ENCODE measurements at places on chromosomes 5 and 9.

DNA sequence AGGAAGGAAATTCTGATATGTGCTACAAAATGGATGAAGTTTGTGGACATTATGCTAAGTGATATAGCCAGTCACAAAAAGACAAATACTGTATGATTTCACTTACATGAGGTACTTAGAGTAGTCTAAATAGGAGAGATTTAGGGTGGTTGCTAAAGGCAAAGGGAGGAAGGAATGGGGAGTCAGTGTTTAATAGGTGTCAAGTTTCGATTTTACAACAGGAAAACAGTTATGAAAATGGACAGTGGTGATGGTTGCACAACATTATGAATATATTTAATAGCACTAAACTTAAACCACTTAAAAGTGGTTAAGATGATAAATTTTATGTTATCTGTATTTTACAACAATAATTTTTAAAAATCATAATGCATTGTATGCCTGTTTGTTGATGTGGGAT, 40.4 kb upstream of the ECM2 start:
- DNase-seq, result no peak

- DNase-seq, result no peak
Observed at GRCh38 chr5:27532305-27532704, 493.9 kb upstream of the CDH9 start.

GRCh38 chr9:114718801-114719221, 36.8 kb upstream of the TEX48 start:
- DNase-seq, result no peak

DNA sequence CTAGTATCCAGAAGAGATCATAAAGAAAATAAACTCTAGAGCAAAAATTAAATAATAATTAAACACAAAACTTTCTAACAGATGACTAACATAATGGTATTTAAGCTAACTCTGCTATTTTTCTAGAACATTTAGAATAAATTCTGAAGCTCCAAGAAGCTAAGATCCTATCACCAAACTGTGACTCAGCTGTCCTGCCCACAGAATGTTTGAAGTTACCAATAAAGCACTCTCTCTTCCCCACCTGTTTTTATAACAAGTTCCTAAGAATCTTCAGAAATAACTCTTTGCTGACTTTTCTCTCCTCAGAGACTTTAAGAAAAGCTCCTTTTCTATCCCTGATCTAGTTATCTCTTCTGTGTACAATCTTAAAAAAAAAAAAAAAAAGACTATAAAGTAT, 6.0 kb upstream of the EFNA5 start:
- peak; percentile 21 for DNase-seq

DNA sequence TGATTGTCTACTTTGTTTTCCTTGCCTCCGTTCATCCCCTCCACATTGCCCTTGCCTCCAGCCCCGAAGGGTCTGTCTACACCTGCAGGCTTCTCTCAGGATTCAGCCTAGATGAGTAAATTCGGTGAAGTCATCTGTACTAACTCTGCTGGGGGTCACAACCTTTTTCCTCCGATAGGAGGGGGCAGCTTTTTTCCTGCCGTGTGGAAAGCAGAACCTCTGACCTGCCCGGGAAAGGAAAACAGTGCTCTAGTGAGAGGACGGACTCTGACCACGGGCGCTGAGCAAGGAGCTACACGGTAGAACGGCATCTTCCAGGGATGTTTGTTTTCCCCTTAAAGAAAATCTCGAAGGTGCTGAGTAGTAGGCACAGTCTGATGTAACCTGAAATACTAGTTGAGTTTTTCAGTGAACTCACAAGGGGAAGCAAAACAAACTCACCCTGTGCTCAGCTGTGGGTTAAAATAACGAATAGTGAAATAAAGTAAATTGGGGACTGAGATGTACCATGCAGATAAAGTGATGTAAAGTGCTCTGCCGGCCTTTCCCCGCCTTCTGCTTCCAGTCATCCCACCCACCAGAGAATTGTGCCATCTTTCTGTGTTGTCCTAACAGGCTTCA, 281.8 kb downstream of the AOPEP start:
- DNase-seq, result peak; percentile 34

GRCh38 chr9:81369121-81369520, 320.2 kb downstream of the TLE1 start:
- no peak for DNase-seq

- peak; percentile 67 for DNase-seq
Observed at GRCh38 chr9:36074870-36075532, 38.3 kb downstream of the RECK start.

- DNase-seq, result no peak
Observed at GRCh38 chr5:154174091-154174490, 16.4 kb upstream of the GALNT10 start.

DNA sequence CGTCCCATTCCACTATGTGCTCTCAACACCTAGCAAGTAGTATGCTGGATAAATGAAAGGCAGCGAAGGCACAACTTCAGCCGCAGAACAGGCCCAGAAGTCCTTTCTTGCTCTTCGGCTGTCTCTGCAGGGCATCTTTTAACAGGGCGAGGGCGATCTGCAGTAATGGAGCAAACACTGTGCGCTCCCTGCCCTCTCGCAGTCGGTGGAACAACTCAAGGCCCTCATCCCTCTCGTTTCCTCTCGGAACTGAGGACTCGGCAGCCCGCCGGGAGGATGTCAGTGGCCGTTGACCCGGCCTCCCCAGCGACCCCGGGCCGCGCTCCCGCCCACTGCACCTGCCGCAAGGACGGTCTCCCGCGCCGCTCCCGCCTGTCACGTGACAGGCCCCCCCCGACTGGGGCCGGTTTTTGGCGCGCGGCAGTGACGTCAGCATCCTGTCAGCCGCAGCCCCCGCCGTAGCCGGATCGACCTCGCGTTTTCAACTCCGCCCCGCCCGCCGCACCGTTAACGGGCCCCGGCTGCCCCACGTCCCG, 1.1 kb downstream of the ZNF367 start:
- DNase-seq, result peak; percentile 83

All from fibroblast of skin of right biceps (primary cell).